ENCODE measurements at places on chromosomes 2 and 18. TPM values are rescaled to one million over a fixed set of nuclear protein-coding genes. Genes with fewer than 3 reads are reported as not detected.

AGXT gene
- 41.9 TPM for total RNA-seq

DNA sequence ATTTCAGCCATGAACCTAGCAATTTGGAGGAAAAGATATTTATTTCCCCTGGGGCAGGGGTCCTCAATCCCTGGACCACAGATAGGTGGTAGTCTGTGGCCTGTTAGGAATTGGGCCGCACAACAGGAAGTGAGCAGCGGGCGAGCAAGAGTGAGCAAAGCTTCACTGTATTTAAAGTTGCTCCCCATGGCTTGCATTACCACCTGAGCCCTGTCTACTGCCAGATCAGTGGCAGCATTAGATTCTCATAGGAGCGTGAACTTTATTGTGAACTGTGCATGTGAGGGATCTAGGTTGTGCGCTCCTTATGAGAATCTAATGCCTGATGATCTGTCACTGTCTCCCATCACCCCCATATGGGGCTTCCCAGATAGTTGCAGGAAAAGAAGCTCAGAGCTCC is 127.6 kb downstream of the ICOS start:
- DNase-seq = no peak
- no peaks in the 10 kb centered on the region for H3K36me3 ChIP-seq
- no peak overlapping the region for H3K27ac ChIP-seq
- H3K27me3 ChIP-seq = no peaks in the 10 kb centered on the region
- no peak overlapping the region for H3K4me3 ChIP-seq

PRKAG3 gene
- total RNA-seq = not detected

GRCh38 chr2:171762879-171763573 is 75.8 kb downstream of the DYNC1I2 start:
- no peak overlapping the region for H3K4me3 ChIP-seq
- H3K27ac ChIP-seq = peak overlapping the region; percentile 30
- H3K4me1 ChIP-seq = peaks cover 36% of the 10 kb centered on the region
- DNase-seq = peak; percentile 69
- H3K27me3 ChIP-seq = no peaks in the 10 kb centered on the region
- H3K36me3 ChIP-seq = no peaks in the 10 kb centered on the region

ALK gene
- not detected for total RNA-seq

IL36A gene
- total RNA-seq = not detected

DNA sequence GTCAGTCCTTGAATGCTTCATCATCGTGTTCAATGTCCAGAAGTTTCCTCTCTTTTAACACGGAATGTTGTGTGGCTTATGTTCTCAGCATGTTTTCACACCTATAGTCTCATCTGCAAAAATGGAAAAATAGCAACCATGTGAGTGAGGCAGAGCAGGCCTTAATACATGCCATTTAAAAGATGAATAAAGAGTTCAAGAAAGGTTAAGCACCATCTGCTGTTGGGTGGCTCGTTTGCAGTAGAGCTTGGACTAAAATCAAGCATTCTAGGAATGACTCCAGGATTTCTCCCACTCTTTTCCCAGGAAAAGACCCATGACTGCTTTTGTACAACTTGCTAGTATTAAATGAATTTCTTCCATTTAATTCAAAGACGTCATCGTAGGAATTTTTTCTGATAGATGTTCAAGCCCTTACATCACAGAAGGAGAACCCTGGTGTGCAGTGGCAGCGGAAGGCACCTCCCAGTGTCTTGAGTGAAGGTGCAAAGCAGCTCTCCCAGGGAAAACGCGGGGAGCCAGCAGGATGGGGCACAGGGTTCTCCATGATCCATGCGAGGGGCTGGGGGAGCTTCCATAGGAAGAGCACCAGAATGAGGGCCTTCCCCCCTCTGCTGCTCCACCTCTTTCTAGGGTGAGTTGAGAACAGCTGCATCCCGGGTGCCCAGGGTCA is 9.6 kb downstream of the DCDC2C start:
- no peak for DNase-seq
- no peaks in the 10 kb centered on the region for H3K4me1 ChIP-seq
- H3K27me3 ChIP-seq = peaks cover 12% of the 10 kb centered on the region
- no peak overlapping the region for H3K27ac ChIP-seq
- H3K4me3 ChIP-seq = no peak overlapping the region

DNA sequence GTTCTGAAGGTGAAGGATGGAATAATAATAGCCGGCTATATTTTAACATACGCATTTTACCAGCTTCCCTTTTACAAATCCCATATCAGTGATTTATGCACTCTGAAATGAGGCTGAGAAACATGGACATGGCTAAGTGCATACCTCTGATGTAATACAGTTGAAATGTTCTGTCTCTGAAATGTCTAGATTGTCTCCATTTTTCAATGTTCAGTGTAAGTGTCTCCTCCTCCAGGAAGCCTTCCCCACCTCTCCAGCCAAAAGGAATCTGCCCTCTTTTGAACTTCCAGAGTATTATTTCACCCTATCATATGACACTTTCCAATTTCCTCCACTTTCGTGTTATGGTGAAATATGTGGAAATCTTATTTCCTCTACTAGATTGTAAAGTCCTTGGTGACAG is 29.5 kb upstream of the ME2 start:
- no peak overlapping the region for H3K4me3 ChIP-seq
- H3K27ac ChIP-seq = no peak overlapping the region
- no peaks in the 10 kb centered on the region for H3K36me3 ChIP-seq
- no peak for DNase-seq

GRCh38 chr2:1561811-1562421 is 148.7 kb downstream of the TPO start:
- no peak overlapping the region for H3K27ac ChIP-seq
- no peak for DNase-seq
- H3K4me1 ChIP-seq = no peaks in the 10 kb centered on the region
- no peak overlapping the region for H3K4me3 ChIP-seq
- peaks cover 7% of the 10 kb centered on the region for H3K27me3 ChIP-seq

OTOS gene
- total RNA-seq = not detected

DNA sequence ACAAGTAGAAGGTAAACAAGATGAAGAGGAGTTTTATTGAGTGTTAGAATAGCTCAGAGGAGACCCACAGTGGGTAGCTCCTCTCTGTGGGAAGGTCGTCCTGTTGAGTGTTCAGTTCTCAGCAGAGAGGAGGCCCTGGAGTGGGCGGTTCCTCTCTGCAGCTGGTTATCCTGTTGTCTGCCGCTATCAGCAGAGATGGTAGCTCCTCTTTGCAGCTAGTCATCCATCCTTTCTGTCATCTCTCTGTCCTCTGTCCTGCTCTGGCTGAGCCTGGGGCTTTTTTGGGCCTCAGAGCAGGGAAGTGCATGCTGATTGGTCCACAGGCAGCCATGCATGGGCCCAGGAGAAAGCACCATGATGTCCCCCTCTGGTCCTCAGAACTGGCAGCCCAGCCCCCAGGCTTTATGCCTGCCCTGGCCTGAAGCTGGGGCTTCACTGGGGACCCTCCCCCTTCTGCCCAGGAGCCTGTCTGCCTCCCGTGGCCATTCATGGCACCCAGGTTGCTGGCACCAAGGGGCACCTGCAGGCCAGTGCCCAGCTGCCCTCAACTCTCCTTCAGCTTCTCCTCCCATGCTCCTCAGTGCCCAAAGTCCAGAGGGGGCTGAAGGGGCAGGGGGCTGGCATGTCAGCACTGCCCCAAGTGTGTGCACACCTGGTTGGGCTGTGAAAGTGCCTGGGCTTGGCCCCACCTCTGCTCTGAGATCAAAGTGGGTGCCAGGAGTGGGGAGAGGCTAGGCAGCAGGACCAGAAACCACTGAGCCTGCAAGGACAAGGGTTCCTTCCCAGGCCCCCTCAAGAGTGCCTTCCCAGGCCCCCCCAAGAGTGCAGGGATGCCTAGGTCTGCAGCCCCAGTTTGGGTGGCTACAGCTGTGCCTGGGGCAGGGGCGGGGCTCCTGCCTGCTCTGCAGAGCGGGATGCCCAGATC is 98.7 kb downstream of the TWIST2 start:
- no peaks in the 10 kb centered on the region for H3K36me3 ChIP-seq
- no peak overlapping the region for H3K4me3 ChIP-seq
- H3K27ac ChIP-seq = no peak overlapping the region
- H3K27me3 ChIP-seq = peaks cover 64% of the 10 kb centered on the region
- H3K4me1 ChIP-seq = no peaks in the 10 kb centered on the region

GRCh38 chr2:206477296-206477695 is 34.0 kb downstream of the ADAM23 start:
- H3K4me3 ChIP-seq = no peak overlapping the region
- no peaks in the 10 kb centered on the region for H3K36me3 ChIP-seq
- H3K4me1 ChIP-seq = no peaks in the 10 kb centered on the region
- no peak overlapping the region for H3K27ac ChIP-seq

DNA sequence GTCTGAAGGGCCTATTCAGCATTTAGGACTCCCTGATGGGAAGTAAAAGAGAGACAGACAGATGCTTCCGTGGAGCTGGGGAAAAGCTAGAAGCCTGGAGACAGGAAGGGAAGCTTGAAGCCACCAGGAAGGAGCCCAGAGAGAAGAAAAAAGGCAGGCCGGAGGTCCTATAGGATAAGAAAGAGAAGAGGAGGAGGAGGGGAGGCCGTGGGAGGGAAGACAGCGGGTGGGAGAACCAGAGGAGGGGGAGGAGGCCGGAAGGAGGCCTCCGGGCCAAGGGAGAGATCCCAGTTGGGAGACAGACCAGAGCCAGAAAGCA is 107.1 kb upstream of the PKDCC start:
- no peaks in the 10 kb centered on the region for H3K4me1 ChIP-seq
- no peak overlapping the region for H3K27ac ChIP-seq
- H3K36me3 ChIP-seq = no peaks in the 10 kb centered on the region
- H3K27me3 ChIP-seq = no peaks in the 10 kb centered on the region
- DNase-seq = no peak

ELOA2 gene
- not detected for total RNA-seq

GRCh38 chr2:195648787-195649186 is 8.2 kb upstream of the SLC39A10 start:
- no peaks in the 10 kb centered on the region for H3K4me1 ChIP-seq
- H3K27me3 ChIP-seq = peaks cover 13% of the 10 kb centered on the region
- H3K36me3 ChIP-seq = no peaks in the 10 kb centered on the region
- no peak overlapping the region for H3K27ac ChIP-seq
- no peak for DNase-seq

DNA sequence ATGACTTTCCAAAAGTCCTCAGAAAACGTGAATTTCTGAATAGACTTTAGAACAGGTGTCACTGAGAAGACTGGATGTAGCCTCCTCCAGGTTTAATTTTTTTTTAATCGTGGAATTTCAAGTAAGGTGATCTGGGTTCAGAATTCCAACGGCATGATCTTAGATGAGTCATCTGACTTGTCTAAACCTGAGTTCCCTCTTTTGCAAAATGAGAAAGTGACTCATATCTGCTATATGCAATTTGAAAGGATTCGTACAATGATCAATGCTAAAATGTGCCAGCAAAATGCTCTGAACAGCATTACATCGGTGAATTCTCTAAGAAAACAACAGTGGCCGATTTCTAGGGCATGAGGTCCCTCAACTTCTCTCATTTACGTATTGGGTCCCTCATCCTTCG is 69.1 kb upstream of the ZNF516 start:
- no peak overlapping the region for H3K27ac ChIP-seq
- H3K36me3 ChIP-seq = no peaks in the 10 kb centered on the region
- DNase-seq = no peak
- H3K4me3 ChIP-seq = no peak overlapping the region

- H3K36me3 ChIP-seq = no peaks in the 10 kb centered on the region
- no peaks in the 10 kb centered on the region for H3K27me3 ChIP-seq
- no peak overlapping the region for H3K4me3 ChIP-seq
- no peak overlapping the region for H3K27ac ChIP-seq
- DNase-seq = no peak
These were observed 29.2 kb downstream of the ATP6V1C2 start for GRCh38 chr2:10750610-10751009.

GRCh38 chr18:23071285-23071684 is 64.0 kb upstream of the CABLES1 start:
- H3K4me3 ChIP-seq = no peak overlapping the region
- no peaks in the 10 kb centered on the region for H3K27me3 ChIP-seq
- peaks cover 21% of the 10 kb centered on the region for H3K4me1 ChIP-seq
- no peak overlapping the region for H3K27ac ChIP-seq

MDH1B gene
- total RNA-seq = 0.86 TPM

CCDC74B gene
- 0.11 TPM for total RNA-seq

DNA sequence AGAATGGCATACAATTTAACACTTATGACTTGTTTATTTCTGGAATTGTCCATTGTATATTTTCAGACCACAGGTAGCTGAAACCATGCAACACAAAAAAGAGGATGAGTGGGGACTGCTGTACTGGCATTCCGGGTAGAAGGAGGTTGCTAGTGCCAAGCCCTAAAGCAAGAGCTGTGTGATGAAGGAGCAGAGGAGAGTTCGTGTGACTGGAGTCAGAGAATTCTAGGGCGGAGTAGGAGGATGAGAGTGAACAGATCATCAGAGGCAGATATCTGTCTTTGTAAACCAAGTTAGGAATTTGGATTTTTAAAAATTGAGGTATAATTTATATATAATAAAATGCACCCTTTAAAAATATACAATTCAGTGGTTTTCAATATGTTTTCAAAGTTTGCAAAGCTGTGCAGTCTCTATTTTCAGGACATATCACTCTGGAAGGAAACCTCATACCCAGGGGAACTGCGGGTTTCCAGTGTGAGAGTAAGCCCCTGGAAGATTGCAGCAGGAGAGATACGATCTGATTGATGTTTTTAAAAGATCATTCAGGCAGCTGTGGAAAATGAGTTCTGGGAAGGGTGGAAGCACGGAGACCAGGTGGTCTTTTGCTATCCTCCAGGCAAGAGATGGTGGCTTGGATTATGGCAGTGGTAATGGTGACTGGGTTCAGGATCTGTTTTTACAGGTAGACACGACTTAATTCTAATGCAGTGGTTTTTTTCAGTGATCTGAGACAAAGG is 36.4 kb downstream of the TAF1B start:
- no peak overlapping the region for H3K27ac ChIP-seq
- H3K27me3 ChIP-seq = no peaks in the 10 kb centered on the region
- peaks cover 12% of the 10 kb centered on the region for H3K36me3 ChIP-seq

DNA sequence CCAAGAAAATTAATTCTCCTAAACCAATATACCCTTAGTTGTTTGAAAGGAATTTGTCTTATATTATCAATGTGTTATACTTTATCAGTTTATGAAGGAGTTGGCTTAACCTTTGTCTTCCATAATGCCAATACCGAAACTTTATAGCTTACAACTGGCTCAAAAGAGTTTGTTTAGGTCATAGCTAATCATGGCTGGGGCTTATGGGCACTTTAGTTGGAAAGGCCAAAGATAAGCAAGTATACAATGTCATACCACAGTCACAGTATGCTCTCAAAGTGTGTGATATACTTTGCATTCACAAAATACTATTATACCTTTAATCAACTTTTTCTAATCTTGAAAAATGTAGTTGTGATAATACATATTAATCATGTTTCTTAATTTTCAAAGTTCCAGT is 2.3 kb downstream of the KLHL41 start:
- no peak for DNase-seq
- H3K4me1 ChIP-seq = peaks cover 20% of the 10 kb centered on the region
- no peaks in the 10 kb centered on the region for H3K36me3 ChIP-seq
- H3K27ac ChIP-seq = no peak overlapping the region
- H3K4me3 ChIP-seq = no peak overlapping the region

- no peak for DNase-seq
- H3K4me3 ChIP-seq = no peak overlapping the region
- H3K4me1 ChIP-seq = no peaks in the 10 kb centered on the region
- no peak overlapping the region for H3K27ac ChIP-seq
- H3K36me3 ChIP-seq = no peaks in the 10 kb centered on the region
These were observed 376.6 kb upstream of the NETO1 start for GRCh38 chr18:73244401-73244800.

Data from HepG2 (cell line).